ENCODE measurements at places on chromosomes 5 and 9. TPM values are rescaled to one million over a fixed set of nuclear protein-coding genes. Genes with fewer than 3 reads are reported as not detected.

DNA sequence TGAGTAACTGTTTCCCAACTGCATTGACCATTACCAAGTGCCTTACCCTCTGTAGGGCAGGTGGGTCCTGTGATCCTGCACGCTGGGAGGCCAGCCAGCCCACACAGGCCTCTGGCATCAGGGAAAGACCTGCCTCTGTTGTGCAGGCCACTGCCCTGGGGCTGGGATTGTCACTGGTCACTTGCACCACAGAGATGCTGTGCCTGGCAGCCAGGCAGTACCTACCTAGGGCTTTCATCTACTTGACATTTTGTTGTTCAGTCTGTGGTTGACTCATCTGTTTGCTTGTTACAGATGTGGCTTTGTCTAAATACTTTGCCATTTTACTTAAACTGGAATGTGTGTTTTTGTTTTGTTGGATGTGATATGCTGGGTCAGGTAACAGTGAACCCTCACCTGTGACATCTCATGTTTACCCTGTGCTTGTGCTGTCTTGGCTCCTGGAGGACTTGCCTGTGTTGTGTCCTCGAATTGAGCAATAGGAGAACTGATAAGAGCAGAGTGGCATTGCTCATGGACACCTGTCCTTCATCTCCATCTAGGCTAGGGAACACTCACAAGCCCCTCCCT, 32.8 kb downstream of the SECISBP2 start:
- no peak for DNase-seq

The GMCL2 gene
- not detected for total RNA-seq

GRCh38 chr5:42309865-42310264, 113.4 kb upstream of the GHR start:
- no peak for DNase-seq

The CARD6 gene
- not detected for total RNA-seq

- no peak for DNase-seq
Measured at GRCh38 chr9:2492161-2492560, 129.4 kb upstream of the VLDLR start.

The NR4A3 gene
- not detected for total RNA-seq

GRCh38 chr5:156942064-156942463, 21.0 kb downstream of the TIMD4 start:
- DNase-seq = no peak

GRCh38 chr5:86866036-86866435, 248.3 kb downstream of the COX7C start:
- no peak for DNase-seq

DNA sequence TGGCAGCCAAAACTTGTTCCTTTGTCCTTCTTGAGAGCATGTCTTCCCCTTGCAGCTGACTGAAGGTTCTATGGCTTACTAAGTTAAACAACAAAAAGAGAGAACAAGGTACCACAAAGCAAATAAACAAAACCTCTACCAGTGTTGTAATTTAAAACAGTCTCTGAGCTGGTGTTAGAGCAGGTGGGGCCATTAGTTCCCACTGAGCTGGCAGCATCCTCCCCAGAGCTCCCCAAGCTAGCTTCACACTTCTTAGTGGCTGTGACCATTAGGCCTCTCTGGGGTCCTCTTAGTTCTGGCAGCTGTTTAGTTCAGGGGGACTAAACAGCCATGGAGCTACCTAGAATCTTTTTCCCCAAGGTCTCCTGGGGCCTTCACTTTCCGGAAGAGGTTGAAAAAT, 128.6 kb upstream of the ELL2 start:
- no peak for DNase-seq

The JAK2 gene
- total RNA-seq = 1.1 TPM

The GRM6 gene
- total RNA-seq = not detected

The ATP10B gene
- not detected for total RNA-seq

- DNase-seq = no peak
Measured at GRCh38 chr5:51484326-51484725, 101.1 kb downstream of the ISL1 start.

GRCh38 chr5:122882831-122883230, 37.4 kb downstream of the SNX24 start:
- no peak for DNase-seq
